DND-41 (cell line): ENCODE measurements at places on chromosomes 1 and 21.

DNA sequence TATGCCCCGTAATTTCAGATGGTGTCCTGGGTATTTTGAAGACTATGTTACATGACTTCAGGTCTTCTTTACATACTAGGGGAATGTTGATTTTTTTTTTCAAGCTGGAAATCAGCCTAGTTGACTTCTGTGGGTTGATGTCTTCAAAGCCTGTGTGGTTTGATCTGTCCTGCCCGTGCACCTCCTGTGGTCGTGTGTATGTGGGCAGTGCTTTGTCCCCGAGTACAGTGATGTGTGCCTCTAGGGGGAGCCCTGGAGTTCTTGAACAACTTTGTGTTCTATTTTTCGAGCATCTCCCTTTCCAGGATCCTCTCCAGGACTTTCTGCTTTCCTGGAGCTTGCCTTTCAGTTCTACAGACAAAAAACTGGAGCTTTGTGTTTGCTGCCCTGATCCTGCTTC, 28.9 kb downstream of the OBSCN start:
- DNase-seq: no peak

DNA sequence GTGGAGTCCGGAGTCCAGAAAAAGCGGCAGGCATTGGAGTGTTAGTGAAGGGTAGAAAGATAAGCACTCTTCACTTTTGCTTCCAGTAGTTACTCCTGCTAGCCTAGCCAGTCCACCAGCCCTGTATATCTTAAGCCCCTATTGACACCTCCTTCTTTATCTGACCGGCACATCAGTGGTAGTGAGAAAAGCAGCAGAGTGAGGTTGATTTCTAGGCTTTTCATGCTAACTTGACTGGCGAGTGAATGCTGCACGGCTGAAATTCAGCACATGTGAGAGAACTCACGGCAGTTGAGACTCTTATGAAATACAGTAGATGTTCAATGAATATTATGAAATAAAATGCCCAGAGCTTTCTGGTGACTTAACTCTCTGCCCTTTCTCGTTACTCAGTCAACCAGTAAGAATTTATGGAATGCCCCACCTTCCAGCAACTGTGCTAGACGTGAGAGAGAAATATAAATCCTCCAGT, 128.2 kb downstream of the CACHD1 start:
- DNase-seq: no peak

- DNase-seq: no peak
Observed at GRCh38 chr21:45545691-45546531, 3.7 kb upstream of the SLC19A1 start.

DNA sequence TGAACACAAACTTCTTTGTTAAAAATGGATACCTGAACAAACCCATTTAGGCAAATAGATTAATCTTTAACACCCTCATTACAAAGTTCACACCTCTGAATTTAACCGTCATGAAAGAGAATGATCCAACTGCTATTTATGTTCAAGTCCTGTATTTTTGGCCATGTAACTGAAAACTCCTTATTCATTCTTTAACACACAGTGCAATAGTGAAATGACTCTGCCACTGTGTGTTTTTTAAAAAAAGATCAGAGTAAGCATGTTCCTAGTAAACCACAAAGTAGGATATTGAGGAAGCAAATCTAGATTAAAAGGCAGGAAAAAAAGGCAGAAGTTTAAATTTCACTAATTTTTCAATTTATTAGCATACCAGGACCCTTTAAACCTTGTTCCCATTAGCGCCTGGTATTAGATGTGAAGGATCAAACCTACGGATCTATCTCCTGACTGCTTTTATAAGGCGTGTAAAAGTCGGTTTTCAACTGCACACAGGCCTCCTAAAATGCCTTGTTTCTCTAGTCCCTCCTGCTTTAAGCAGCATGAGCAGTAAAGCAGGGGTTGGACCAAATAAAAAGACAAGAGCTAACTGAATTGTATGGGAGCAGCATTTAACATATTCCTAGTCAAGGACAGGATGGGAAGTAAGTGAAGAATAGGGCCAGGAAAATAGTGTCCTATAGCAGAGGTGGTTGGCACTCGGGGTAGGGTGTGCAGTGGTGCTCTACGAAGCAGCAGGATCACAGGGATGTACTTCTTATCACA, 33.4 kb downstream of the NUCKS1 start:
- DNase-seq: no peak

DNA sequence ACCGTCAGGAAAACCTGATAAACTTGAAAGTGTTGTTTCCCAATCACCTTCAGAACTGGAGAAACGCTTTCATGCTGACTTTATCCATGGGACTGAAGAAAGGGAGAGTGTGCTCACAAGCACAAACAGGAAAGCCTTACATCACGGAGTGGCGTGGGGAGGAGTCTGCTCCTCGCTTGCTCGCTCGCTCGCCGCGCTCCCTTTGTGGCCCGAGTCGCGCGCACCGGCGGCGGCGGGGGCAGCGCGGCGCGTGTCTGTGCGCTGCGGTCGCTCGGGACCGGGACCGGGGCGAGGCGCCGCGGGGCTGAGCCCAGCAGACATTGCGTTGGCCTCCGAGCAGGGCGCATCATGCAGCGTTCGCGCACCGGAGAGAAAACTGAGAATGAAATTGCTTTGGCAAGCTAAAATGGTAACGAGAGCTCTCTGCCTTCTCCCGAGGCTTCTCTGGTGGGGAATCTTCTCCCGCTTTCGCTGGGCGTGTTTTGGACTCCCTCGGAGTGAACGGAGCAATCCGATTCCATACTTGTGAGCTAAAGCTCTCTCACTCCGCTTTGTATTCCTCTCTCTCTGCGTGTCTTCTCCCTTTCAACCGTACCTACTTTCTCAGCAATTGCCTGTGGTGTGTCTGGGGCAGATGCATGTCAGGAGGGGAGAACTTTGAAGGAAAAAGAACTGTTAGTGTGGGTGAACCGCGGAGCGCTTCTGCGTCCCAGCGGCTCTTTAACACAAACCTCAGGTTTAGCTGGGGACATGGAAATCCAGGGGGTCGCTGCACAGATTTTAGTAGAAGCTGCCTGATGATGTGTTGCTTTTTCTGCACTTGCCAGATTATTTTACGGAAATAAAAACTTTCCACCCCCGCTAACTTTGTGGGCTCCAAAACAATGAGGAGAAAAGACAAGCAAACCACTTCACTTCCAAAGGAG, at the start of gene RGL1:
TSS of gene RGL1 (plus strand) at position 205 of the 926 bp plus-strand sequence. CDS start at position 383, 178 bp downstream.
- no peak for DNase-seq

DNA sequence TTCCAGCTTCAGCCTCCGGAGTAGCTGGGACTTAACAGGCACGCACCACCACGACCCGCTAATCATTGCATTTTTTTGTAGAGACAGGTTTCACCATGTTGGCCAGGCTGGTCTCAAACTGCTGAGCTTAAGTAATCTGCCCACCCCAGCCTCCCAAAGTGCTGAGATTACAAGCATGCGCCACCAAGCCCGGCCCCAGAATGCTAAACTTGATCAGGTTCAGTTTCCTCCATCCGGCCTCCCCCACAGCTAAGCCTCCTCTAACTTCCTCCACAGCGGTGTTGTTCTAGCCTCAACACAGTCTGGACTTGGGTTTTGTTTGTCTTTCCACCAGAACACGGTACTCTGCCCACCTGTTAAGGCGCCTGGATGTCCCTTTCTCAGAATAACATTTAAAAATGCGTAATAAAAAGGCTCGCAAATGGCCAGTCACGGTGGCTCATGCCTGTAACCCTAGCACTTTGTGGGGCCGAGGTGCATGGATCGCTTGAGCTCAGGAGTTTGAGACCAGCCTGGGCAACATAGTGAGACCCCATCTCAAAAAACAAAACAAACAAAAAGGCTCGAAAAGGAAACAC, 2.4 kb downstream of the PARP1 start:
- no peak for DNase-seq

- DNase-seq: no peak
Observed at GRCh38 chr1:152623203-152623844, 421 bp upstream of the LCE3A start.

DNA sequence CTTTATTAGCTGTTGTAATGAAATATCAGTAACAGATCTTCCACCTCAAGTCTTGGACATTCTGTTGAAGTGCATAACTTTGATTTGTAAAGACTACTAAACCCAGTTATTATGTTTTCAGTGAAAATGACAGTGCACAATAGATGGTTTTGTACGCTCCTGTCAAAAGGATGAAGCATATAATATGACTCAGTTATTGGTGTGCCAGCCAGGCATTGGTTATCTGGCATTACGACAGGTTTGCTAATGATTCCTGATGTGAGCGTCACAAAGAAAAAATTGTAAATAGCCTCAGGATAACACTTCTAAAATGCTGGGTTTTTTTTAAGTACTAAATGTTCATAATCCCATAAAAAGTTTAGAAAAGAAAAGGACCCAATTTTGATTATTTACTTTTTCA, 147.9 kb downstream of the MAGI3 start:
- no peak for DNase-seq
